T-cell (primary cell): ENCODE measurements at places on chromosomes 2 and 18. TPM values are rescaled to one million over a fixed set of nuclear protein-coding genes. Genes with fewer than 3 reads are reported as not detected.

DNA sequence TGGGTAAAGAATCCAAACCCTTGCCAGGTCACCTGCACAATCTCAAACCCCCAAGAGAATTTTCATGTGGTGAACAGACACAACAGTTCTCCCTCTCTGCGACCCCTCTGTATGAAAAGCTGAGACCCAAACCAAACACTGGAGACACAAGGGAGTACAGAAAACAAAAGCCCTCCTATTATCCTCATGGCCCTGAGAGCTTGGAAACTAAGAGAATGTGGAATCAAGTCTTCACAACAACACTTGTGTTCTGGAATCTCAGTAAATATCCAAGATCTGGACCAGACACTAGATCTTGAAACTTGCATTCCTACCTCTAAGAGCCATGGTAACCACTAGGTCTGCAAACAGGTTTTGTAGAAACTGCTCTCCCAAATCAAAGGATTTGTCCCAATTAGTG, 50.1 kb upstream of the CCDC150 start:
- no peak for DNase-seq

DNA sequence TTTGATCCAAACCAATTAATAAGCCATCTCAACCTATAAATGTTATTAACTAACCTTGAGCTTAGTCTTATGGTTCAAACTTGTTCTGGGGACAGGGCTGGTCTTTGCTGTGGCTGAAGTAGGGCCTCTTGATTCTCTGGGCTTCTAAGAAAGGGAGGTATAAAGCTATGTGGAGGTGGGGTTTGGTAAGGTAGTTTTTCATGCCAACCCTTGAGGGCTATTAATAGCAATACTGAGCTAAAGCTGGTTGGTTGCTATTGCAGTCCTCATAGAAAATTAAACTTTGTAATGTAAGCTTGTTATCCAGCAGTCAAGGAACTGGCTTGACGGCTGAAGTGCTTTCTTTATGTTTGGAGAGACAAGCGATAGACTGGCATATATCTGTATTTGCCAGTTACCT, 112.1 kb downstream of the RND3 start:
- no peak for DNase-seq

DNA sequence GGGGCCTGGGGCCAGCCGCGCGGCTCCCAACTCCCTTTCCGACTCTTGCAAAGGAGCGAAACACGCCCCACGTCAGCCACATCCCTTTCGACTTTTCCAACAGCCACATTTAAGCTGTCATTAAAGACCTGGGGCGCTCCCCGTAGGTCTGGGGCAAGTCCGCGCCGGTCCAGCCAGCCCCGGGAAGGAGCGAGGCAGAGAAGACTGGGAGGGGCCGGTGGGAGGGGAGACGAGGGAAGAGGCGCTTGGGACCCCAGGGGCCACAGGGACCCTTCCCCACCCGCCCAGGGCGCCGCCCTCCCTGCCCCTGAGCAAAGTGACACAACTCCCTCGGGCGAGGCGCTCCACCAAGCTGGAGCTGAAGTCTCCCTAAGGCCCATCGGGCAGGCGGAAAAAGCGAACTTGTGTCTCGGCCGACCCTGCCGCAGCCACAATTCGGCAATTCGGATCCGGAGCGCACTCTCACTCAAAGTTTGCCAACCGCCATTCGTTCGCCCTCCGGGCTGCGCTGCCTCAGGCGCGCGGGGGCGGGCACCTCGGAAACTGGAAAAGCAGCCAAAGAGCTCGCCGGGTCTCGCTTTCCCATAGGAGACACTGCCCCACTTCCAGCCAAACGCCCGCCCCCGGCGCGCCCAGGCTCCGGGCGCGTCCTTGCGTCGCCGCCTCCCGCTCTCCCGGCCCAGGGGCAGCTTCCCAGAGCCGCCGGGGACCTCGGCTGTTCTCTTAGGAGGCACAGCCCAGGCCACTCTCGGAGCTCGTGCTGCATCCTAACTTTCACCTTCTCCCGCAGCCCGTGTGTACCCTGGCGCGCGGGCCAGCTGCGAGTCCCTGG, 1.1 kb upstream of the KCTD1 start:
- DNase-seq, result no peak

The SERPINB10 gene
- not detected for total RNA-seq

The UGT1A8 gene
- not detected for total RNA-seq

The MYOM1 gene
- 1.5 TPM for total RNA-seq

The CHN1 gene
- total RNA-seq, result 3.2 TPM

The DNAH6 gene
- total RNA-seq, result 0.44 TPM
